PC-3 (cell line): ENCODE measurements at places on chromosomes 13 and 19. TPM values are rescaled to one million over a fixed set of nuclear protein-coding genes. Genes with fewer than 3 reads are reported as not detected.

DNA sequence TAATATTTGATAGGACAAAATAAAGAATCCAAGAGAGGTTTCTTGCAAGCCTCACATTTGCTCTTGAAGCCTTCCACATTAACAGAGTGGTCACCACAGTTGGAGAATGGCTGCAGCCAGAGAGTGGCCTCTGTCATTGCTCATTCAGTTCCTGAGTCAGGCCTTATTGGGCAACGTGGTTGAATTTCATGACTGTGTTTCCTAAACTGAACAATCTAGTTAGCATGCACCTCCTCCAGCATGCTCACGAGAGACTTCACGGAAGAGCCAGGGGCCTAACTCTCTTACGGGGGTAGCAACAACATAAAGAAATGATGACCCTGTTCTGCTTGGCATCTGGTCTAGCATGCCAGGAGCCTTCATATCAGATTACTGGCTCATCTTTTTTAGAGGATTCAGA lies 9.6 kb upstream of the UBL3 start:
- DNase-seq = peak; percentile 54

The GFY gene
- not detected in 2 replicates for total RNA-seq

DNA sequence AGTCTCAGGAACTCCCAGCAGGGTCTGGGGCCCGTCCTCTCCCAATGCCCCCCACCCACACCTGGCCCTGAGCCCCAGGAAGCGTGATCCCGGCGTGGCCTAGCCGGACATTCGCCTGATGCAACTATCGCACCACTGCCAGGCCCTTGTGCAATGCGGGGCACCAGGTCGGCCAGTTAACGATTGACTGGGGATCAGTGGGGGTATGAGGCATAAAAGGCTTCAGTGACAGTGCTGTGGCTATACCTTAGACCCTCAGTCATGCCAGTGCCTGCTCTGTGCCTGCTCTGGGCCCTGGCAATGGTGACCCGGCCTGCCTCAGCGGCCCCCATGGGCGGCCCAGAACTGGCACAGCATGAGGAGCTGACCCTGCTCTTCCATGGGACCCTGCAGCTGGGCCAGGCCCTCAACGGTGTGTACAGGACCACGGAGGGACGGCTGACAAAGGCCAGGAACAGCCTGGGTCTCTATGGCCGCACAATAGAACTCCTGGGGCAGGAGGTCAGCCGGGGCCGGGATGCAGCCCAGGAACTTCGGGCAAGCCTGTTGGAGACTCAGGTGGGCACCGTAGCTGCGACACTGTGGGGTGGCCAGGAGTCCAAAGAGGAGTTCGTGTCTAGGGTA lies at the start of gene ANGPTL8:
ANGPTL8 (plus strand) TSS at position 243 of the 624 bp plus-strand sequence; CDS start at position 262, 19 bp downstream.
- DNase-seq = no peak

GRCh38 chr19:16814526-16815100 lies 14.6 kb upstream of the SIN3B start:
- no peak for DNase-seq

- no peak for DNase-seq
Observed at GRCh38 chr19:4664642-4665041, 5.5 kb downstream of the MYDGF start.

GRCh38 chr19:29372461-29372860 lies 153.3 kb upstream of the VSTM2B start:
- no peak for DNase-seq

GRCh38 chr13:48817166-48817802 lies 158.4 kb upstream of the FNDC3A start:
- DNase-seq = no peak

The SIGLEC9 gene
- total RNA-seq = not detected in 2 replicates

The SYCN gene
- not detected in 2 replicates for total RNA-seq

DNA sequence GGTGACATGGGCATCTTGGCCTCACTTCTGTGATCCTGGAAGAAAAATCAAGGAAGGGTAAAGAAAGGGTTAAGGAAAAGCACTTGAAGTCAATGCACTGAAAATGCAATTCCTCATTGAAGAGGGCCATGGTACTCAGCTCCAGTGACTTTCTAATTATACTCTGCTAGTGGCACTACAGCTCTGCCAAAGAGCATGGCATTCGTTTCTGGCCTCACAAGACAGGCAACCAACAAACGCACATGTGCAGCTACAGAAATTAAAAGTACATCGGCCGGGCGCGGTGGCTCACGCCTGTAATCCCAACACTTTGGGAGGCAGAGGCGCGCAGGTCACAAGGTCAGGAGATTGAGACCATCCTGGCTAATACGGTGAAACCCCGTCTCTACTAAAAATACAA lies 21.8 kb downstream of the SACS start:
- DNase-seq = no peak

The TSSK6 gene
- total RNA-seq = 4.5 and 4.9 TPM in 2 replicates

The FFAR1 gene
- not detected in 2 replicates for total RNA-seq

- DNase-seq = no peak
Observed at GRCh38 chr13:46536341-46536740, 16.6 kb upstream of the LRCH1 start.

The ZGLP1 gene
- total RNA-seq = 1.4 and 1.8 TPM in 2 replicates

The SELENOV gene
- total RNA-seq = not detected in 2 replicates

DNA sequence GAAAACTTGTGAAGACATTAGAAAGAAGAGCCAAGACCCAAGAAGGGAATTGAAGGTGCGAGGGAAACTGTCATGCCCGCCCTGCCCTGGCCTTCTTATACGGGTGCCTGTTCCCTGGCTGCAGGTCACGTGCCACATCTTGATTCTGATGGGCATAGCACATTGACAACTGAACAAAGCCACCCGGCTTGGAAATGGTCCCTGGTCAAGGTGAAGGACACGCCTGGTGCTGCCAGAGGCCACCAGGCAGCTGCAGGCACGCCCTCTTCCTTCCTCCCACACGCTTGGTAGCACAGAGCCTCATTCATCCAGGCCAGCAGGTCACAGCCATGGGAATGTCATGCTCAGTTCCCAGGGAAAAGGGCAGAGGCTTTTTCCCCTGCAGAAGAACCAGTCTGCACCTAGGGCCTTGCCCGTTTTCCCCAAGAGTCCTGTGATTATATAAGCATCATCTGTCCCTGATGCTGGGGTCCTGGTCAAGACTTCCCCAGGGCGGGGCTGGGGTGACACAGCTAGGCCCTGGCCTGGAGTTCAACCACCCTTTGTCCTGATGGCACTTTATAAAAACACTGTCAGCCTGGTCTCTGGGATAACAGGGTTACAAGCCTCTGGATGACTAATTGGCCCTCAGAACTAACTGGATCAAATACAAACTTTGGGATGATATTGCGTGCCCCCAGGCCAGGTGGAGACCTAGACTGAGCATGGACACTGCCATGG lies 56.0 kb downstream of the CDADC1 start:
- DNase-seq = no peak

- DNase-seq = no peak
Observed at GRCh38 chr19:47749326-47749725, 4.0 kb downstream of the NOP53 start.

DNA sequence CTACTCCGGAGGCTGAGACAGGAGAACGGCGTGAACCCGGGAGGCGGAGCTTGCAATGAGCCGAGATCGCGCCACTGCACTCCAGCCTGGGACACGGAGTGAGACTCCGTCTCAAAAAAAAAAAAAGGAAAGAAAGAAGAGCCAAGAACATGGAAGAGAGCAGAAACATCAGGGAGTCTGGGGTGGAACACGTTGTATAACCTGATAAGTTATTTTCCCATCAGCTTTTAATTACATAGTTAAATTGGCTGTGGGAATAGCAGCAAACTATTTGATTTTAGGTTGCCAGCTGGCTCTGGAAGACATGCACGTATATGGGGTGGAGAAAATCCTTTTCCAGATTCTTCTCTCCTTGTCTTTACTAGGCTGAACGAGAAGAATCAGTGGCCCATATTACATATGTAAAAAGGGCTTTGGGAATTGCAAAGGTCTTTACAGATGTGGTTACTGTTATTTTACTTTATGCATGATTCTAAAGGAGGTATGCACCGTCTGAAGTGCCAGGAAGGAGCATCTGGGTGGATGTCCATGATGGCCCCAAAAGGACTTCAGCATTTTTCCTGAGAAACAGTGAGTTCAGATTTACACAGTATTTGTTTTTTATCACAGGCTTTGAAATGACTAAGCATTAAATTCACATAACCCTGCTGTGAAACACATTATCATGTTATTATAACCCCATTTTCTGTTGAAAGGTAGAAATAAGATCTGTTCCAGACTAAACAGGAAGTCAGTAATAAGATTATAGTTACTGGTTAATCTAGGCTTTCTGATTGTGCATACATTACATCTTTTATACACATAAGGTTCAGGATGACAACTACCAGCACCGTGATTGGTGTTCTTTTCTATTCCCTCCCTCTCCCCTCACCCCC lies 4.6 kb upstream of the NAA16 start:
- no peak for DNase-seq

- no peak for DNase-seq
Observed at GRCh38 chr13:101946401-101946800, 455.4 kb downstream of the FGF14 start.

The FCGBP gene
- total RNA-seq = 0.52 and 0.80 TPM in 2 replicates

GRCh38 chr19:19145281-19145680 lies 7.0 kb upstream of the TMEM161A start:
- DNase-seq = no peak

The PPM1N gene
- total RNA-seq = 2.5 and 4.7 TPM in 2 replicates

GRCh38 chr13:47407808-47408207 lies 511.0 kb upstream of the HTR2A start:
- DNase-seq = no peak

The ZNF229 gene
- total RNA-seq = 2.4 and 6.2 TPM in 2 replicates

GRCh38 chr13:100532090-100532766 lies 56.4 kb downstream of the GGACT start:
- DNase-seq = no peak

DNA sequence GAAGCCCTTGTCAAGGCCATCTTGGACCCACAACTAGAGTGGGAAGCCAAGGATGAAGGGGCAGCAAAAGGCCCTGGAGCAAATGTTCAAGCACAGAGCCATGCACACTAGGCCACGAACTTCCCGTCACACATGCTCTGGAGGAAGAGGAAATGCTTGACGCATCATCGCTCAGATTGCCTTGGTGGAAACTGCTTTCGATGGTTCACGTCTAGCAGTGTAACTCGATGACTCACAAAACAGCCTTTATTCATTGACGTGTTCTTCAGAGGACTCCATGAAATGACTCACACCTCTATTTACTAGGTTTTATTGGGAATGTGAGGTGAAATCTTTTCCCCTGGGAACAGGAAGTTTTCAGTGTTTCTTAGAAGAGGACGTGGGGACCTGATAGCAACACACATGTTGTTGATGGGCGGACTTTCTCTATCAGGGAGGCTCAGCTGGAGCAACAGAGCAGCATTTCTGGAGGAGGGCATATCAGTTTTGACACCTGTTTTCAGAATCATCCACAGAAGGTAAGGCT lies 79.8 kb upstream of the FLT1 start:
- DNase-seq = peak; percentile 95

- DNase-seq = no peak
Observed at GRCh38 chr19:3225169-3225485, 666 bp downstream of the CELF5 start.

- no peak for DNase-seq
Observed at GRCh38 chr19:58545286-58546018, 1.6 kb downstream of the TRIM28 start.

- DNase-seq = no peak
Observed at GRCh38 chr13:102869948-102870676, 24.3 kb downstream of the ERCC5 start.

DNA sequence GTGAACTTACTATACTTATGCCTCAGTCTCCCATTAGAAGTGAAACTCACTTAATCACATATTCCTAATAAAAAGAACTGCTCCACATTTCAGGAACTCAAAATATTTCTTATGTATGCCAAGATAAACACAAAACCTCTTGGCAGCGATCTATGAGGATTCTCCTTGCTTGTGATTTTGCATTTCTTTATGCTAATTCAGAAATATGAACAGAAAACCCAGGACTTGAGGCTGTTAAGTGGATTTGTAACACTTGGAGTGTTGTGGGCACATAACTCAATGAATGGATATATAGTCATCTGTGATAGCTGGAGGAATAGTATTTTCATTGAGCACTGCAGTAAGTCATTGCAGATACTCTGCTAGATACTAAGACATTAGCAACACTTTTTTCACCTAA lies 5.6 kb upstream of the KATNAL1 start:
- no peak for DNase-seq

The NCR1 gene
- total RNA-seq = not detected in 2 replicates

The MYO9B gene
- total RNA-seq = 68.3 and 76.1 TPM in 2 replicates

DNA sequence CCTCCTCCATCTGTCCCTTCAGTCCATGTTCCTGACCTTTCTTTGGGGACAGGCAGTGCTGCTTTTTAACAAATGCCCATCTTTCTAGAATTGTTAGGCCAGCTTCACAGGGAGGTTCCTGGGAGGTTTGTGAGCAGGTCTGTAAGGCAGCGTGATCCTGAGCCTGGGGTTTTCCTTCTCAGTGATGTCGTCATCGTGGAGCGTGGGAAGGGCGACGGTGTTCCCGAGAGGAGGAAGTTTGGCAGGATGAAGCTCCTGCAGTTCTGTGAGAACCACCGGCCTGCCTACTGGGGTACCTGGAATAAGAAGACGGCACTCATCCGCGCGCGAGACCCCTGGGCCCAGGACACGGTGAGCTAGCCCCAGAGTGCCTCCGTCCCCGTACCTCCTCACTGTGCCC lies 26.8 kb downstream of the CHAF1A start:
- DNase-seq = no peak

The IZUMO4 gene
- 1.0 and 3.6 TPM in 2 replicates for total RNA-seq

GRCh38 chr13:75263741-75264407 lies 218.1 kb downstream of the TBC1D4 start:
- peak; percentile 19 for DNase-seq

DNA sequence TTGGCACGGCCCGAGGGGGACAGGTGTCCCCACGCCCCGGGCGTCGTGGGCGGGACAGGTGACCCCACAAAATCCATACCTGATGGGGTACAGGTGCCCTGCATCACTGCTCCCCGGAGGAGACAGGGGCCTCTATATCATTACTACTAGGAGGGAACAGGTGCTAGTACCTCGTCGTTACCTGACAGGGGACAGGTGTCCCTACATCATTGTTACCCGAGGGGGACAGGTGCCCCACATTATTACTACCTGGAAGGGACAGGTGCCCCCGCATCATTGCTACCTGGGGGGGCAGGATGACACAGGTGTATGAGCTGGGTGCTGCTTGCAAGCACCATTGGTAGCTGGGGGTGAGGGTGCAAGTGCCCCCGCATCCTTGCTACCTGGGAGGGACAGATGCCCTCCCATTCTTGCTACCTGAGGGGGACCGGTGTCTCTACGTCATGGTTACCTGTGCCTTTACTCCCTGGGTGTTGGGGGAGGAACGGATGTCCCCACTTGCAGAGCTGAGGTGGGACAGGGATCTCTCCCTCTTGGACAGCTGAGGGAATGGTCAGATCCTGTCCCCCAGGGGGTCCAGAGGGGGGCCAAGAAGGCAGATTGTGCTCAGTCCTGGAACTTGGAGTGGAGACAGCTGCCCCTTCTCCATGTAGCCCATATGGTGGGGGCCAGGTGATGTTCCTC lies 620 bp downstream of the CRTC1 start:
- no peak for DNase-seq

The NRTN gene
- total RNA-seq = 3.9 and 8.8 TPM in 2 replicates

The RINL gene
- 1.2 and 3.2 TPM in 2 replicates for total RNA-seq

DNA sequence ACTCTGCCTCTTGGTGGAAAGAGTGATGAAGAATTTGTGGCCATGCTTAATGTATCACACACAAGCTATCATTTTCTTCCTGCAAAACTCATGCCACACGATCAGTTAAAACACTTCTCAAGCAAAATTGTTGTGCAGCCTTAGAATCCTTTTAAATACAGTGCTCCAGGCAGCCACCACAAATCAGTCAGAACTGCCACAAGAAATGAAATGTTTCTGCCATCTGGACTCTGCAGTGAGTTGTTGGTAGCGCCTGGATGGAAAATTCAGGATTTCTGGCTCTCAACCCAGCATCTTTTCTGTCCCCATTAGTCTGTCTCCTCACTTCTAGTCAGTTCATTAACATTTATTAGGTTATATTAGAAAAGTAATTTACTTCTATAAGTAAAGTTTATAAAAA lies 179.5 kb downstream of the GPC6 start:
- no peak for DNase-seq

- no peak for DNase-seq
Observed at GRCh38 chr13:113260996-113261395, 36.0 kb upstream of the LAMP1 start.
